Osteoblast (primary cell): ENCODE measurements at places on chromosomes 11 and 22. TPM values are rescaled to one million over a fixed set of nuclear protein-coding genes. Genes with fewer than 3 reads are reported as not detected.

Gene DGCR6
- total RNA-seq, result 0.59 and 1.1 TPM in 2 replicates

DNA sequence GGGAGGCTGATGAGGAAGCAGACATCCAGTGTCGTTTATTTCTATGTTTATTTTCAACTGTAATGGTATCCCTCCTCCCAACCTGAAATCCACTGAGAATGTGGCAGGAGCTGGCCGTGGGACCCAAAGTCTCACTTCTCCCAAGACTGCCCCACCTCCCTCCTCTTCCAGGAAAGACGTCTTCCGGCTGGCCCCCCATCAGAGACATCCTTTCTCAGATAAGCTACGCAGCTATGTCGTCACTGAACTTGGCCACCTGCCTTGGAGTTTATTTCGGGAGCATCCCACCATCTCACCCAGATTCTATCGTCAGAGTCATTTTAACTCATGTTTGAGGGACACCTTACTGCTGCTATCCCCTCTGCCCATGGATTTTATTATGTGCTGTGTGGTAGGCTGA lies 13.9 kb downstream of the TMEM184B start:
- no peak for DNase-seq

DNA sequence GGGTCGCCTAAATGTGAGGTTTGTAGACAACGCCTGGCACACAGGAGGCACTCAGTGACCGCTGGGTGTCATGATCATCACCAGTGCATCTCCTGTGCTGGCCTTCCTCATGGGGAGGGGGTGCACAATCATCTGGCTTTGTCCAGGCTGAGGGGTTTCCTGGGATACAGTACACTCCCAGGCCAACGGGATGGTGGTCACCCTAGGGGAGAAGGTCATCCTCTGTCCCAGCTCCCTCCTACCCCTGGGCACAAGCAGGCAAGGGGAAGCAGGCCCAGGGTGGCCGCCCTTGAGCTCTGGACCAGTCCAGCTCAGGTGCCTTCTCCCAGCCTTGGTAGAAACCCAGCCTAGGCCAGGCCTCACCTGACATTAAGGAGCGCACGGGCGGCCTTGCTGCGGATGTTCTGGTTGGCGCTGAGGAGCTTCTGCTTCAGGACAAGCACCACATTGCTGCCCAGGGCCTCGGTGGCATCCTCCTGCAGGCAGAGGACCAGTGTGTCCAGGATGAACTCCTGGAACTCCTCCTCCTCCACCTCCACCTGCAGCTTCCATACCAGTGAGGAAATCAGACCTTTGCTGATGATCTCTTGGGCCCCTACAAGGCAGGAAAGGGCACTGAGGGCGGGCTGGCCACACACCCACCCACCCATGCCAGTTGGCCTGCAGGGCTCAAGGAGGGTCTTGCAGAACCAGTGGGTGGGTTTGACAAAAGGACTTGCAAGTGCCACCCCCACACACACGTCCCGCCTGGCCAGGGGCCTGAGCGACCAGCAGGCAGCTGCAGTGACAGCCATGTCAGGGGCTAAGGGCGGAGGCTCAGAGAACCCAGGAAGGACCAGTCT lies 6.6 kb upstream of the GNAZ start:
- DNase-seq, result peak; percentile 31

Gene KLHL35
- total RNA-seq, result 2.4 and 4.3 TPM in 2 replicates

DNA sequence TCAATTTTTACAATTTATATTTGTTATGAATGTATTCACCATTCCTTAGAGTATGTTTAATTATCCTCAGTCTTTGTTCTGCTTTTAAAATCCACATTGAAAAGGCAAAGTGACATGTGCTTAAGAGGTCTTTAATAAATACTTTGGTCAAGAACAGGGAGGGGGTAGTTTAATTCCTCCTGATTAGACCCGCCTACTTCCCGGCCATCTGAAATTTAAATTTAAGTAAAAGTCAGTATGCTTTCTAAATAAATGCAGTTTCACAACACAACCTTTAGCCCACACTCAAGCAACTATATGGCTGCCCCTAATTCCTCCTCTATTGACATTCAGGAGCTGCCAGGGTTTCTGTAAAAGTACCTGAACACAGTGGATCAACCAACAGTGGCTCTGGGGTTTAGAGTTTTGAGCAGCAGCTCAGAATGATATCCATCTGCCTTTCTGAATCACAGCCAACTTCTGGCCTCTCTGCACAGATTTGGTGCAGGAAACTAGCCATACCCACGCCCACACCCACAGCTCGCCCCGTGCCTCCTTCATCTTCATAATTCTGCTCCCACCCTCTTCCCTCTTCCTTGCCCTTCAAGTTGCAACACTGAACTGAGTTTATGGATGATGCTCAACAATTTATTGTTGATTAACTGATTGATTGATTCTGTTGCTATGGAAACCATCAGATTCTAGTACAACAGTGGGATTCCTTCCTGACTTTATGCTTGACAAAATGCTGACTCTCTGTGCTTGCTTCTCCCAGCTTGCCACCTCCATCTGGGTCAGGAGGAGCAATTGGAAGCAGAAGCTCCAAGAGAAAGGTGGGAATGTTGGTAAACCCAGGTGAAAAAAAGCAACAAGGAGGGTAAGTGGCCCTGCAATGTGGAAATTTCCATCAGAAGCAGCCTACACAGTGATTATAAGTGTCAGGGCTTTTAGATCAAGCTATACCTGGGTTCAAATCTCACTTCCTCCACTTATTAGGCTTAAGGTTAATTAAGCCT lies 70.8 kb downstream of the PANX1 start:
- DNase-seq, result peak; percentile 34
